ENCODE measurements at places on chromosomes 5 and 9. TPM values are rescaled to one million over a fixed set of nuclear protein-coding genes. Genes with fewer than 3 reads are reported as not detected.

DNA sequence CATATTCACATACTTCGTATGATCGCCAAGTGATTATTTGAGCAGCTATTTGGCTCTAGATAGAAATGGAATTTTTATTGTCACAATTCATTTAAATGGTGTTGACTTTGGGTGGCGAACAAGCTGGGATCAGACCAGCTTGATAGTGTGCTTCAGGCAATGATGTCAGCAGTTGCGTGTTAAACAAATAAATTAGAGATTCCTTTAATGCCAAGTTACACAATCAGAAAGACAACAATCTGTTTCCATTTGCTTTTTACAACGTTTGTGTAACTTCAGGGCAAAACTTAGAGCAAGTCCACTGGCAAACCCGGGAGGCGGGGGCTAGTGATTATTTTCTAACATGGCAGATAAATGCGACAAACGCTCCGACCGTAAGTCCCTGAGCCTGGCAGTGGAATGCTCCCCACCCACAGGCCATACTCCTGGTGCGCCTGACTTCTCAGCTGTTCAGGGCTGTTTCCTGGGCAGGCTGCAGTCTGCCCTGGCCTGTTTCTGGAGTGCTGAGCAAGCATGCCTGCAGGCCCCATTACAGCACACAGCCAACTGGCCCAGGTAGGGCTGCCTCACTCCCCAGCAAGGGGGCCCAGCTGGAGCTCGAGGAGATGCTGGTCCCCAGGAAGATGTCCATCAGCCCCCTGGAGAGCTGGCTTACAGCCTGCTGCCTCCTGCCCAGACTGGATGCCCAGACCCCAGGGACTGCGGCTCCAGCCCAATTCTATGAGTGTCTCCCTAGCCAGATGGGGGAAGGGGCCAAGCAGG lies 88.7 kb downstream of the BASP1 start:
- no peak for DNase-seq

EDIL3 gene
- total RNA-seq, result 7.5 TPM

ABO gene
- 22.0 TPM for total RNA-seq

SPOCK1 gene
- 2.0 TPM for total RNA-seq

GRCh38 chr9:105295986-105296385 lies 51.5 kb downstream of the SLC44A1 start:
- DNase-seq, result no peak

ENTREP1 gene
- total RNA-seq, result 31.4 TPM

GRCh38 chr5:6333182-6333905 lies 45.0 kb downstream of the MED10 start:
- DNase-seq, result no peak

GRCh38 chr5:147455822-147456450 lies 53.9 kb downstream of the DPYSL3 start:
- DNase-seq, result no peak

HNRNPH1 gene
- total RNA-seq, result 416 TPM

DNA sequence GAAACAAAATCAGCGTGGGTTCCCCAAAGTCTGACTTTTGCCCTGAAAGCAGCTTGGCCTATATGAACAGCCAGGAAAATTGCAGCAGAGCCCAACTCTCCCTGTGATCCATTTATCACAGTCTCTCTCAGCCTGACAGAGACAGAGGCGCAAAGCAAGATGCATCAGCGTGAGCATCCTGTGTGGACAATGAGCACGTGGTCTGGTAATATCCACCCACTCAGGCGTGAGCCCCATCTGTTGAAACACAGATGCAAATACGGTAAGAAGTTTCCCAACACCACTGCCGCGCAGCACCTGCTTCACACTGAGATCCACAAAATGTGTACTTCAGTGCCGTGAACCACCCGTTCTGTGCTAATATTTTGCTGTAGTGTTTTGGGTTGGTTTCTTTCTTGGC lies 114.6 kb downstream of the MRPL36 start:
- no peak for DNase-seq

GRCh38 chr5:153780876-153781705 lies 257.6 kb downstream of the FAM114A2 start:
- no peak for DNase-seq

PCDHB15 gene
- total RNA-seq, result 15.5 TPM

- no peak for DNase-seq
Observed at GRCh38 chr5:83015676-83016075, 61.5 kb downstream of the TMEM167A start.

- DNase-seq, result no peak
Observed at GRCh38 chr9:120030847-120031246, 549.1 kb downstream of the CDK5RAP2 start.

GRCh38 chr5:136132087-136132486 lies 558 bp upstream of the SMAD5 start:
- peak; percentile 38 for DNase-seq

DNA sequence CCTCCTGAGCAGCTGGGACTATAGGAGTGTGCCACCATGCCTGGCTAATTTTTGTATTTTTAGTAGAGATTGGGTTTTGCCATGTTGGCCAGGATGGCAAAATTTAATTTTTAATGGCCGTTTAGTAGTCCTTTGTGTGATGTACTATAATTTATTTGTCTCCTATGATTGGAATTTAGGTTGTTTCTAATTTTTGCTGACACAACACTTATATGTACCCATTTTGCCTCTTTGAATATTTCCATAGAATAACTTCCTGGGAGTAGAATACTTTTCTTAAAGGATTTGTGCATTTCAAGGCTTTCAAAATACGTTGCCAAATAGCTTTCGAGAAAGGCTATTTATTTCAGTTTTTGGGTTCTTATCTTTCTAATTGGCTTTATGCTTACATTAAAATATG lies 22.8 kb downstream of the NDFIP1 start:
- no peak for DNase-seq

- DNase-seq, result no peak
Observed at GRCh38 chr5:174323878-174324281, 278.4 kb downstream of the NSG2 start.

DNA sequence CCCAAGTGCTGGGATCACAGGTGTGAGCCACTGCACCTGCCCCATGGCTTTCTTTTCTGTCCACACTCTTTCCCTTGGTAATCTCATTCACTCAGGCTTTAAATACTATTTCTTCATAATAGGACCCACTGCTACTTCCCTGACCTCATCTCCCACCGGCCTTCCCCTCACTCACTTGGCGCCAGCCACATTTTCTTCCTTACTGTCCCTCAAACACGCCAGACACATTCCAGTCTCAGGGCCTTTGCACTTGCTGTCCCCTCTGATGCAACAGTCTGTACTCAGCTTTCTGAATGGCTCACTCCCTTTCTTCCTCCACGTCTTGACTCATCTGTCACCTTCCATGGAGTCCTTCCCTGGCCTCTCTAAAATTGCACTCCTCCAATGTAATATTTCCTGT lies 111.1 kb upstream of the MVB12B start:
- DNase-seq, result no peak

GRCh38 chr5:77957931-77958521 lies 181.9 kb upstream of the TBCA start:
- no peak for DNase-seq

FBXL7 gene
- total RNA-seq, result 36.7 TPM

C7 gene
- 1,627 TPM for total RNA-seq

DNA sequence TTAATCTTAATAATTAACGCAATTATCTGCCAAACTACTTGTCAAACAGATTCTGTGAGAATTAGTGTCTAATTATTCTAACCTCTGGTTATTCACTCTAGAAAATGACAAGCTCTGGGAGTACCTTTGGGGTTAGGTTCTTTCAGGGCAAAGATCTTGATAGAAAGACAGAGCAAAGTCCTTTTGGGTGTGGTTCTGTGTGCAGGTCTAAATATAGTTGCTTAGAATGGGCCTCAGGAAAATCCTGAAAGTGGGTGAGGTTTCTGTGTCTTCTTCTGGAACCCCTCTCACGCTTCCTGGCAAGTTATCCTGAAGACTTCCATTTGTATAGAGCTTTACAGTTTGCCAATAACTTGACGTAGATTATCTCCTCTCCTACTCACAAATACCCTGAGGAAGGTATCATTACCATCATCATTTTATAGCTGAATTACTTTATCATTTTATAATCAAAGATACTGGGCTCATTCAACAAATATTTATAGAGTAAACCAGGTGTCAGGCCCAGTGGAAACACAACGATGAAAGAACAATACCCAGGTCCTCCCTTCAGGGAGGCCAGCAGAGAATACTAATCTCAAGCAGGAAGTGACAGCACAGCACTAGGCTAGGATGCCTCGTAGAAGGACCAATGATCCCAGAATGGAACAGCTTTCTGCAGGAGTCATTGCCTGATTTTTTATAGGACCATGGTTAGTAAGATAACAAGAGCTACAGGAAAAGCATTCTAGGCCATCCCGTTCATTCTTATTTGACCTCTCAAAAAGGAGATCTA lies 27.6 kb upstream of the LHFPL2 start:
- DNase-seq, result no peak

PCDHGA12 gene
- total RNA-seq, result 7.5 TPM

DNA sequence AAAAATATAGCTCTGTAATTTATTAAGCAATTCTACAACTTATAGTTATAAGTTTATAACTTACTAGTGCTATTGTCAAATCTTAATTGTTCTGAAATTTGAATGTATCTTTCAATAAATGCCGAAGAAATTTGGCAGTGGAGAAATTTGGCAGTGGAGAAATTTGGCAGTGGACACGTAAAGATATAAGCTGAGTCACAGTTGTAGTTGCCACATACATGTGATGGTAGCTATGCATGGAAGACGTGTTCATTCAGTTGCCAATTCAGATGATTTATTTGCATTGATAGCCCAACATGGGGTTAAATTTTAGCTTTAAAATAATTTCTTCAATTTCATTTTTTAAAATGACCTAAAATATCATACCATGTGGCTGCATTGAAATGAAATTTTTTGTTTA lies 127.8 kb upstream of the NR4A3 start:
- DNase-seq, result no peak

DNA sequence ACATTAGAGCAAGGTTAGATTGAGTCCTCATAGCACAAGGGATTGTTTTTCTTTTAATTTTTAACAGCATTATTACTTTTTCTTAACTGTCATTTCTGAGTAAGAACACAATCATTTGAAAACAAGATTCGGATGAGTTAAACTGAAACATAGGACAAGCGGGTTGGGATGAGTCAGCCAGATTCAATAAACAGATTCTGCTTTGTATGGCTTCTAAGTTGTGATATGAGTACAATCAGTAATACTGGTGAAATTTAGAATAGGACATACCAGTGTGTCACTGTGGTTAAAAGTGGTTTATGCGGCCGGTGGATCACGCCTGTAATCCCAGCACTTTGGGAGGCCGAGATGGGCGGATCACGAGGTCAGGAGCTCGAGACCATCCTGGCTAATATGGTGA lies 364.3 kb upstream of the CDH10 start:
- no peak for DNase-seq

GRCh38 chr5:108315829-108316228 lies 66.1 kb downstream of the FBXL17 start:
- DNase-seq, result no peak

DNA sequence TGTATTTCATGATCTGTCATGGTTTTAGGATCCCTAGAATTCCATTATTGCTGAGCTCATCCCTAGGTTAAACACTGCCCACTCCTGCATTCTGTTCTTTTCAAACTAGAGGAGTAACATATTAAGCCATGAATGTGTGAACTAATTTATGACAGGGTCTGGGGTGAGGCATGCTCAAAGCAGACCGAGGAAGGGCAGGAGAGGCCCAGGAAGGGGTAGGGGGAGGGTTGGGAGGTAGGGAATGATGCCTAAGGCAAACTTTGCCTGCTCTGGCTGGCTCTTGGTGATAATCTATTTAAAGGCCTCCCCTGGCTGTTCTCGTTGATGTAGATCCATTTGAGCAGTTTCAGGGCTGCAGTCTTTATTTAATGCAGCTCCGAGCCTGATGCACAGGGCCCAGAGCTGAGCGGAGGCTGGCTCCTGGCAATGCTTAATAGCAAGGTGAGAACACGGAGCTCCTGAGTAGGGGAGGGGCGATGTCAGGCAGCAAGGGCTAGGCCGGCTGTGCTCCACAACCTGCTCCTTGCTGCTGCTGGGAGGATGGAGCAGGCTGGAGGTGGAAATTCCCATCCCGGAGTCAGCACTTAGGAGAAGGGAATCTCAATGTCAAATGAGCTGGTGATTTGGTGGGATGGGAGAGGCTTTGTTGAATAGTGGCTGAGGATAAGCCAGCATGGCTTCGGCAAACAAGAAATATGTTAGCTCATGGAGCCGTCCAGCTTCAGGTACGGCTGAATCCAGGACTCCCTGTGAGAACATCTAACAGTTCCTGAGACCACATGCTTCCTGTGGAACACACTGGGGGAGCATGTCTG lies 73.2 kb upstream of the UNC5A start:
- no peak for DNase-seq

CDX1 gene
- 0.23 TPM for total RNA-seq

Measured in ovary (tissue), 10 donors.